ENCODE measurements at places on chromosomes 5 and 9. TPM values are rescaled to one million over a fixed set of nuclear protein-coding genes. Genes with fewer than 3 reads are reported as not detected.

DNA sequence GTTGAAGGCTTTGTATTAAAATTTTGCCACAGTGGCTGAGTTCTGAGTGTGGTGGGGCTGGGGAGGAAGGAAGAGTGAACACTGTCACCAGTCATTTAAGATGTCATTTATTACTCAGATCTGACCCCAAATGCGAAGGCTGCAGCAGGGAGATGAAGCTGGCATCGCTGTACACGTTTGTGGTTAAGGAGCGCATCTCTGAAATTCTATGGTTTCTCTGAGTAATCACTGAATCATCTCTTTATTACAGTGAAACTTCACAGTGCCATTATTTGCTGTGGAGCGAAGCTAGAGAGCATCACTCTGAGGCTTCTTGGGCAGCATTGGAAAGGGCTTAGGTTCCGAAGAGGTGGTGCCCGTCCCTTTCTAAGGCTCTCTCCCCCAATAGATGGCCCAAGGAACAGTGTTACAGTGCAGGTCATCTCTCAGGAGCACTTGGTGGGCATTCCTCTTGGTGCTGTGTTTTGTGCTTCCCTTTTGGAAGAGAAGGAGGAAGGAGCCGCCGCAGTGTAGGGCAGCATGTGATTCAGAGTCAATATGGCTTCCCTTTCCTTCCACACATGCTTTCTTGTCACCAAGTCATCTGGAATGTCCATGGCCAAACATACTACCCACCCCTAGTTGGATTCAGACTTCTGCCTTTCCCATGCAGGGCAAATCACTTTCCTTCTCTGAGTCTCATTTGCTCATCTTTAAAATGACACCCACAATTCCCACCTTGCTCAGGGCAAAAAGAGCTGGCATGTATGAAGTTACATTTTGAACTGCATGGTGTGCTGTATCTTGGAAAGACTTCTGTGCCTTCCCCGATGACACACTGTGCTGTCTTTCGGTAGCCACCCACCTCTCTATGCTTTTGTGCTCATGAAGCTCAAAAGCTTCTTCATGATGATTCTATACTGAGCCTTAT, 9.3 kb upstream of the TEX48 start:
- no peak overlapping the region for H3K27ac ChIP-seq
- DNase-seq, result peak; percentile 36
- H3K36me3 ChIP-seq, result no peaks in the 10 kb centered on the region
- peaks cover 10% of the 10 kb centered on the region for H3K27me3 ChIP-seq
- H3K4me1 ChIP-seq, result peaks cover 21% of the 10 kb centered on the region
- H3K4me3 ChIP-seq, result no peak overlapping the region

SEMA5A gene
- total RNA-seq, result 0.28 TPM

DNA sequence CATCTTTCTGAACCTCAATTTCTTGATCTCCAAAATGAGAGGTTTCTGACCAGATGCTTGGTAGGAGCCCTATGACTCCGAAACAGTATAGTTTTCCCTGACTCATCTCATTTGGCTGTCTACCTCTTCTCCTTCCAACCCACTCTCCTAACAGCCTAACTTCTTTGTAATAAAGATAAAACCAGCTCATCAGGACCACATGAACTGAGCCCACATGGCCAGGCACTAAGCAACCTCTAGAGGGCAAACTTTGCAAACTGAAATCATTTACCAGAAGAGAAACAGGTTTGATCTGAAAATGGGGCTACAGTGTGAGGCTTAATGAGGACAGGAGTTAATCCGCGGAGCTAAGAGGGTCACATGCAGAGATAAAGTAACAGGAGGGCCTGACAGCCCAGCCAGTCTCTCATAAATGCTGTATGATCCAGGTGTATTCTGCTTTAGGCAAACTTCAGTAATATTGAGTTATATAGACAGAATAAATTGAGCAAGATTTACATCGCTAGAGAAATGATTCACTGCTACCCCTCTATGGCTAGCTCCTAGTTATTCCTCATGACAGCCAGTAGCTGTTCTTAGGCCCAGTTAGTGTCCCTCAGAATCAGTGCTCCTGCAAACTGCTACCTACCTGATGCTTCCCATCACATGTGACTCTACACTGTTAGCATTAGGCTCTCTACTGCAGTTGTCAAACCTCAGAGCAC, 64.6 kb downstream of the ABCA1 start:
- no peak overlapping the region for H3K4me3 ChIP-seq
- DNase-seq, result peak; percentile 7
- H3K27me3 ChIP-seq, result no peaks in the 10 kb centered on the region
- no peak overlapping the region for H3K27ac ChIP-seq

CTXN3 gene
- not detected for total RNA-seq

GRCh38 chr9:4829969-4830368, 37.2 kb downstream of the RCL1 start:
- H3K36me3 ChIP-seq, result peaks cover 28% of the 10 kb centered on the region
- no peaks in the 10 kb centered on the region for H3K4me1 ChIP-seq
- no peak overlapping the region for H3K27ac ChIP-seq
- no peak overlapping the region for H3K4me3 ChIP-seq
- H3K27me3 ChIP-seq, result no peaks in the 10 kb centered on the region

GRCh38 chr5:131491749-131492148, 143.3 kb downstream of the RAPGEF6 start:
- H3K36me3 ChIP-seq, result peaks cover 19% of the 10 kb centered on the region
- DNase-seq, result no peak
- no peaks in the 10 kb centered on the region for H3K27me3 ChIP-seq
- H3K4me1 ChIP-seq, result peaks cover 27% of the 10 kb centered on the region
- H3K4me3 ChIP-seq, result no peak overlapping the region

ASPN gene
- not detected for total RNA-seq

DNA sequence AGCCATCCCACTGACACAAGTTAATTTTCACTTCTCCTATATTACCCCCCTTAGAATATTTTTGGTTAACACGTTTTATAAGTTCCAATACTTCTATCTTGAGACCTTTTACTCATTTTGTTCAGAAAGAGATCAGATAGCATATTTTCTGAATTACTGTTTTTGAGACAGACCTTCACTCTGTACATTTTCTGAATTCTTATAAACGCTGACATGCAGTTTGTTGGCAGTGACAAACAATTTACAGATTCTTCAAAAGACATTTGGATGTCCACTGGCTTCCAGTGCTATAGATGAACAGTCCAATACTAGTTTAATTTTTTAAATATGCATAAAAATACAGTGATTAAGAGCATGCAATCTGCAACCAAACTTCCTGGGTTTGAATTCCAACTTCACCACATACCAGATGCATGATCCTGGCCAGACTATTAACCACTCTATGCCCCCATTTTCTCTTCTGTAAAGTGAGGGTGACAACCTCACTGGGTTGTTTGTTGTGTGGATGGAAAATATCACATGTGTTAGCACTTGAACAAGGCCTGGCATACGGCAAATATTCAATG, 142.1 kb downstream of the AGTPBP1 start:
- H3K27me3 ChIP-seq, result no peaks in the 10 kb centered on the region
- H3K27ac ChIP-seq, result no peak overlapping the region
- peaks cover 1% of the 10 kb centered on the region for H3K36me3 ChIP-seq
- H3K4me3 ChIP-seq, result no peak overlapping the region

DNA sequence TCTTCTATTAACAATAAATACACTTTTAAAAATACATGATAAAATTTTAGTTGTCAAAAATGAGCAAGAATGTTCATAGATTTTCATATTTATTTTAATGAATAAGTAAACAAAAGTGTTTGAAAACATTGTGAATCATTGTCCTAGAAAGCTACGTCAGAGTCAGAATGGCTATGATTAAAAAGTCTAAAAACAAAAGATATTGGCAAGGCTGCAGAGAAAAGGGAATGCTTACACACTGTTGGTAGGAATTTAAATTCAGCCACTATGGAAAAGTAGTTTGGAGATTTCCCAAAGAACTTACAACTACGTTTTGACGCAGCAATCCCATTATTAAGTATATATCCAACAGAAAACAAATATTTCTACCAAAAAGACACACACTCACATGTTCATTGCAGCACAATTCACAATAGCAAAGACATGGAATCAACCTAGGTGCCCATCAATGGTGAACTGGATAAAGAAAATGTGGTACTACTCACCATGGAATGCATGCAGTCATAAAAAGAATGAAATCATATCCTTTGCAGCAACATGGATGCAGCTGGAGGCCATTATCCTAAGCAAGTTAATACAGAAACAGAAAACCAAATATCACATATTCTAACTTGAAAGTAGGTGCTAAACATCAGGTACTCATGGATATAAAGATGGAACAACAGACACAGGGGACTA, 49.2 kb upstream of the FBXL17 start:
- no peak for DNase-seq
- H3K27me3 ChIP-seq, result no peaks in the 10 kb centered on the region
- H3K36me3 ChIP-seq, result no peaks in the 10 kb centered on the region
- H3K27ac ChIP-seq, result no peak overlapping the region
- no peaks in the 10 kb centered on the region for H3K4me1 ChIP-seq

Measured in GM12878 (cell line).